ENCODE measurements at places on chromosomes 6 and 20. TPM values are rescaled to one million over a fixed set of nuclear protein-coding genes. Genes with fewer than 3 reads are reported as not detected.

- no peak for DNase-seq
Measured at GRCh38 chr6:125748406-125749172, 843 bp upstream of the HEY2 start.

GRCh38 chr6:159217595-159218275 lies 48.5 kb downstream of the FNDC1 start:
- peak; percentile 39 for DNase-seq

DNA sequence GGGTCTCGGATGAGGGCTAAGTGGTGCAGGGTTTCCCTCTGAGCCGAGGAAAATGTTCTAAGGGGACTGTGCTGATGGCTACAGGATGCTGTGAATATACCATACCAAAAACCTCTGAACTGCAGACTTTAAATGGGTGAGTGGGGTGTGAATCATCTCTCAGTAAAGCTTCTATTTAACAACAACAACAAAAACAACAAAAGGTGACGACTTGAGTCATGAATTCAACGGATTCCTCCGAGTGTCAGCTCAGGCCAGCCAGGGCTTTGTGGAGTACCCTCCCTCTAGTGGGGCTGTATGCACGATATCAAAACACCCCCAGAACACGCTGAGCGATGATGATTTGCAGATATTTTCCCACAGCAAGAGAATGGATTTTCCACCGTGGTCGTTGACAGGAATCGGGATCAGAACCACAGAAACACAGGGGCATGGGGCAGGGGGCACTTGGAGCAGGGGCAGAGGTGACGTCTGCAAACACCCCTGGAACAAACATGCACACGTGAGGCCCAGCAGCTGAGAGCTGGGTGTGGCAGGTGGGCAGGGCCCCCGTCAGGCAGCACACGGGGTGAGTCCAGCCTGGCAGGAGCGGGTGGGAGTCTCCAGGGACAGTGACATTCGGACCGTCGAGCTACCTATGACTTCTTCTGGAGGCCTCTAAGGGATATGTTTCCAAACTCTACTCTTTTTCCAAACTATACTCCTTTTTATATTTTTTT lies 38.6 kb downstream of the SLC2A4RG start:
- DNase-seq = peak; percentile 18

DNA sequence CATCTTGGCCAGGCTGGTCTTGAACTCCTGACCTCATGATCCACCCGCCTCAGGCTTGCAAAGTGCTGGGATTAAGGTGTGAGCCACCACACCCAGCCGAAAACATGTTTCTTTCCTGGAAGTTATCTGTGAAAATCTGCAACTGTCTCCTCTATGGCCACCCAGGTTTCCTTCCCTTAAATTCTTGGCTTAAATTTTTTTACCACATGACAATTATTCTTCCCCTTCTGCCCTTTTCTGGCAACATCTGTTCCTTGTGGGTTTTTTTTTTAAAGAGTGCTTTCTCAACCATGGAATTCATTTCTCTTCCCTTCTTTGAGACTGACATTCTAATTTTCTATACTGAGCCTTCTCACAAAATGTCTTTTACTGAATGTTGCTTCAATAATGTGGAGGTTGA lies 59.6 kb downstream of the DOK5 start:
- DNase-seq = no peak

- DNase-seq = no peak
Measured at GRCh38 chr20:25042531-25043498, 15.1 kb downstream of the ACSS1 start.

DNA sequence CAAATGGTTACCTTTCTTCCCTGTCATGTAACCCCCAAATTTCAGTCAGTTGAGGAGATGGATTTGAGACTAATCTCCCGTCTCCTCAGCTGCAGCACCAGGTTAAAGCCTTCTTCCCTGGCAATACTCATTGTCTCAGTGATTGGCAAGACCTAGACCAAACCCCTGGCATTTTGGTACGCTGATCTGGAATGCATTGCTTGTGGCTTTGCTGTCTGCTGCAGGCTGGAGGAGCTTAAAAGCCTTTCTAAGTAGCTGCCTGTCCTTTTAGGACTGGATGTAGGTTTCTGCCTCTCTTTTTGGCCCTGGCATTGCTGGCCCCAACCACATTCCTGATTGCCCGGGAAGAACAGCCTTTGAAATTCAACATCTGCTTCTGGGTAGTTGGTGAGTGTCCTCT lies 729.6 kb upstream of the GJE1 start:
- no peak for DNase-seq

DNA sequence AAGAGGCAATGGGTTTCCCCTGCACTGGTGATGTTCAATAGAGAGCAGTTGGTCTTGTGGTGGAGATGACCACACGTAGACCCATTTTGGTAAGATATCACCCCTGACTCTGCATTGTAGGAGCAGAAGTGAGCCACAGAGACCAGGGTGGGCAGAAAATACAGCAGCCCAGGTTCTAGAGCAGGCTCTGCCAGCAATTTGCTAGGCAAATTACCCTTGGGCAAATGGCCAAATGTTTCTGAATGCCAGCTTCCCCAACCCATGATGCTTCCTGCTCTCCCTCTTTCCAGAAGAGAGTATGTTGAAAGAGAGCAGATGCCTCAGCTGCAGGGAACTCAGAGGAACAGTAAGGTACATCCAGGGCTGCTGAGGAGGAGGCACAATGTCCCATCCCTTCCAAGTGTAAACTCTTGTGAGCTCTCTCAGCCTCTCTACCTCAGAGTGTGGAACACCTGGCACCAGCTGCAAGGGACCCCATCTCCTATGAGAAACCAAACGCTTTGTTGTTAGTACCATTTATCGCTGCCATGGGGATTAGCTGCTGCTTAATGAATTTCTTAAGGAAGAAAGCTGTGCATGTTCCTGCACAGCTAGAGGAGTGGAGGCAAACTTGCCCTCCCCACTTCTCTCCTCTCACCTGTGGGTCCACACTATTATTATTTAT lies 317.5 kb upstream of the MOCS1 start:
- DNase-seq = no peak

DNA sequence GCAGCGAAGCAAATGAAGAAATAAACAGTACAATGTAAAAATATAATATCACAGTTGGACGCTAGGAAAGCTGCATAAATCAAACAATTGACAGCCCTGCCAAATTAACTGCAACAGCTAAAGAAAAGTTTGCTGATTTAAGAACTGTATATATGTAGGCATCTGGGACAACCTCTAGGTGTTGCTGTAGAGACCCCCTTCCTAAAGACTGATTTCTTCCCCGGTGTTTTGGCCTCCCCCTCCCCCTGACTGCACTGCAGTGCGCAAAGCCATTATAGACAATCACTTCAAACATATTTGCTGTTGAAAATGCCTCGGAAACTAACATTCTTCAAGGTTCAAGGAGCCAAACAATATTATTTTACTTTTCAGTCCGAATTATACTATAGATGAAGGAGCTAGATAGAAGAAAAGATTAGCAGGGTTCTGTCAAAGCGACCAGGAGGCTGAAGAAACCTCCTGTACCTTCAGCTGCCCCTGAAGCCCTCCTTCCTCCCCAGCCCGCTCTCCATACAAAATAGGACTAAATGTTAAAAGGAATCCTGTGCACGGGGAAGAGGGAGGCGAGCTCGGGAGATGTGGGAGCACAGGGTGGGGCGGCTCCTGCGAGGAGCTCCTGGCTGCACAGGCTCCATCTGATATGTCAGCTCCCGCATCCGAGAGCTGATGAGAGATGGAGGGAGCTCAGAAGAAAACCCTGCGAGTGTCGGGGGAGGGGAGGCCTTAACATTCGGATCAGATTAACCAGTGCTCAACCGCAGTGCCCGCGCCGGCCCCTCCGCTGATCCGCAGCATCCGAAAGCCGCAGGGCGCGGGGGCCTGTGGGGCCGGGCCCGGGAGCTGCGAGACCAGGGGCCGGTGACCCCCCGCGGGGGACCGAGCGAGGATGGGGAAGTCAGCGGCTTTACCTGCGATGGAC lies 822 bp downstream of the ELOVL4 start:
- DNase-seq = no peak

GRCh38 chr20:36571564-36572504 lies 1.6 kb upstream of the TGIF2 start:
- DNase-seq = no peak

- DNase-seq = no peak
Measured at GRCh38 chr20:23293689-23294088, 56.9 kb upstream of the NXT1 start.

GRCh38 chr6:26502165-26502564 lies 2.1 kb downstream of the BTN1A1 start:
- no peak for DNase-seq

DNA sequence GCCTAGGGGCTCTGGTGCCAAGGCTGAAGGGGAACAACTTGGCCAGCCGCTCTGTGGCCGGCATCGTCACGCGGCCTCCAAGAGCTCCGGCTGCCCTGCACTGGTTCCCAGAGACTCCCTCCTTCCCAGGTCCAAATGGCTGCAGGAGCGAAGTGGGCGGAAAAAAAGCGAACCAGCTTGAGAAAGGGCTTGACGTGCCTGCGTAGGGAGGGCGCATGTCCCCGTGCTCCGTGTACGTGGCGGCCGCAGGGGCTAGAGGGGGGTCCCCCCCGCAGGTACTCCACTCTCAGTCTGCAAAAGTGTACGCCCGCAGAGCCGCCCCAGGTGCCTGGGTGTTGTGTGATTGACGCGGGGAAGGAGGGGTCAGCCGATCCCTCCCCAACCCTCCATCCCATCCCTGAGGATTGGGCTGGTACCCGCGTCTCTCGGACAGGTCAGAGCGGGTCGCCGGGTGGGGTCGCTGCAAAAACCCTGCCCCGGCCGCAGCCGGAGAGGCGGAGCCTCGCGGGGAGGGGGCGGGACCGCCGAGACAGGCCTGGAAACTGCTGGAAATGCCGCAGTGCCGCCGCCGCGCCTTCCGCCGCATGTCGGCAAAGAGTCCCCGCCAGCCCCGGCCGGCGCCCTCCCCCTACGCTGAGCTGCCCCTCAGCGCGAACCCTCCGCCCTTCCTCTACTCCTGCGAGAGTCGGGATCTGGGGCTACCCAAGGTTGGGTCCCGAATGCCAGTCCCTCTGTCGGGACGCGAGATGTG lies 814 bp upstream of the HSP90AB1 start:
- peak; percentile 89 for DNase-seq

DNA sequence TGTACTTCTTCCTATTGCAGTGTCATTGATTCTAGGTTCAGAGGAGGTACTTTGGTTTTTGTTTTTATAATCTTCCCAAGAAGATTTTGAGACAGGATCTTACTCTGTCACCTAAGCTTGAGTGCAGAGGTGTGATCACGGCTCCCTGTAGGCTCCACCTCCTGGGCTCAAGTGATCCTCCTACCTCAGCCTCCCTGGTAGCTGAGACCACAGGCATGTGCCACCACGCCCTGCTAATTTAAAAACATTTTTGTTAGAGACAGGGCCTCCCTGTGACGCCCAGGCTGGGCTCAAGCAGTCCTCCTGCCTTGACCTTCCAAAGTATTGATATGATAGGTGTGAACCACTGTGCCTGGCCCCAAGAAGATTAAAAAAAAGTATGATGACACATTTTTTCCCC lies 3.4 kb upstream of the SLC17A5 start:
- peak; percentile 59 for DNase-seq

- DNase-seq = no peak
Measured at GRCh38 chr6:123064038-123064437, 68.0 kb downstream of the CLVS2 start.

GRCh38 chr6:7159790-7160525 lies 52.2 kb downstream of the RREB1 start:
- DNase-seq = no peak

GRCh38 chr6:14348389-14348788 lies 230.8 kb downstream of the CD83 start:
- no peak for DNase-seq

GRCh38 chr6:16909658-16910360 lies 148.5 kb upstream of the ATXN1 start:
- DNase-seq = no peak

DNA sequence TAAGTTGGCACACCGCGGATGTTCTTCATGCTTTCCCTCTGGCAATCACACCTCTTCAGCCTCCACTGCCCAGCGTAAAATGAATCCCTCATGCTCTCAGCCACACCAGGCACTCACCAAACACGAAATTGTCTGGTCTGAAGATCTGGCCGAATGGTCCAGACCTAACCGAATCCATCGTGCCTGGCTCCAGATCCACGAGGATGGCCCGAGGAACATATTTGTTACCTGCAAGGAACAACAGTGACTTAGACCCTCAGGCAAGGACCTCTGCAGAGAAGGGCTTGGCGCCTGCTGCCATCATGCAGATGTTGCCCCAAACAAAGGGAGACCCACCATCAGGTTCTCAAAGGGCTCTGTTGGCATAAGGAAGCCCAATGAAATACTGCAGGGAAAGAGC lies 1.4 kb downstream of the TUBB2B start:
- no peak for DNase-seq

DNA sequence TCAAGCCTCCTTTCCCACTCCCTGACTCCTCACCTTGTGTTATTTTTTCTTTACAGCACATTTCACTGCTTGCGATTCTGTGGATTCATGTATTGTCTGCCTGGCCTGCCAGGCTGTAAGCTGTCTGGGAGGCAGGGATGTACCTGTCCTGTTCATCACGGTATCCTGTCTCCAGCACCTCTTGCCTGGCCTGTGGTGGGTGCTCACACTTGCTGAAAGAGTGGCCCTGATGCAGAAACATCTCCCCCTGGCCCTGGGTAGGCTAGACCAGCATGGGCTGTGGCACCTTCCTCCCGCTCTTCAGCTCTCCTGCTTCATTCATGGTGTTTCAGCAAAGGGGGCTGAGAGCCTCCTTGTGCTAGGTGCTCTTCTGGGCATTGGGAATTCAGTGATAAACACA lies 60.1 kb upstream of the KCNG1 start:
- no peak for DNase-seq

DNA sequence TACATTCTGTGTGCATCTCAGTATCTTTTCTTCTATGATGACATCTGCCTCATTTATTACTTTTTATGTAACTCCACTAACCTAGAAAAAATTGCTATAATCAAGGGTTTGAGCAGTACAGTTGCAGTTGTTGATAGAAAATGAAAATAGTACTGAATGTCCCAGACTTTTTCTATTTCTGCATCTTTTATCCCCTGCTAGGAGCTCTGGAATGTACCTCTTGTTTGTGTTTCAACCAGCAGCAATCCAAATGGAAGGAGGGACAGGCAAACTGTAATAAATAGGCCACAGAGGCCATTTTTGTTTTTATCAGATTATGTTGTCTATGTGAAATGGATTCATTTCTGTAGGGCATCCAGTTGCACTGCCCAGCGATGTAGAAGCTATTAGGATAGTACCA lies 536.9 kb downstream of the KIF16B start:
- DNase-seq = no peak

GRCh38 chr6:106102967-106103727 lies 17.0 kb downstream of the PRDM1 start:
- no peak for DNase-seq

GRCh38 chr6:94680669-94681212 lies 896.6 kb upstream of the MANEA start:
- DNase-seq = no peak

The FAM217A gene
- not detected for total RNA-seq

The SIGLEC1 gene
- total RNA-seq = 0.17 TPM

The GINS1 gene
- total RNA-seq = 30.4 TPM

The TBXT gene
- total RNA-seq = not detected

The SLC26A8 gene
- not detected for total RNA-seq

The PSORS1C2 gene
- not detected for total RNA-seq

The COL12A1 gene
- 23.5 TPM for total RNA-seq

The OXT gene
- total RNA-seq = not detected

The HLA-DPB1 gene
- 1.5 TPM for total RNA-seq

The CST3 gene
- total RNA-seq = 181 TPM

The OTOR gene
- total RNA-seq = not detected

The ANGPT4 gene
- not detected for total RNA-seq

The HLA-DQB1 gene
- 2.1 TPM for total RNA-seq

Data from HCT116 (cell line).